Amniotic stem cell (primary cell): ENCODE measurements at places on chromosomes 1 and 21.

DNA sequence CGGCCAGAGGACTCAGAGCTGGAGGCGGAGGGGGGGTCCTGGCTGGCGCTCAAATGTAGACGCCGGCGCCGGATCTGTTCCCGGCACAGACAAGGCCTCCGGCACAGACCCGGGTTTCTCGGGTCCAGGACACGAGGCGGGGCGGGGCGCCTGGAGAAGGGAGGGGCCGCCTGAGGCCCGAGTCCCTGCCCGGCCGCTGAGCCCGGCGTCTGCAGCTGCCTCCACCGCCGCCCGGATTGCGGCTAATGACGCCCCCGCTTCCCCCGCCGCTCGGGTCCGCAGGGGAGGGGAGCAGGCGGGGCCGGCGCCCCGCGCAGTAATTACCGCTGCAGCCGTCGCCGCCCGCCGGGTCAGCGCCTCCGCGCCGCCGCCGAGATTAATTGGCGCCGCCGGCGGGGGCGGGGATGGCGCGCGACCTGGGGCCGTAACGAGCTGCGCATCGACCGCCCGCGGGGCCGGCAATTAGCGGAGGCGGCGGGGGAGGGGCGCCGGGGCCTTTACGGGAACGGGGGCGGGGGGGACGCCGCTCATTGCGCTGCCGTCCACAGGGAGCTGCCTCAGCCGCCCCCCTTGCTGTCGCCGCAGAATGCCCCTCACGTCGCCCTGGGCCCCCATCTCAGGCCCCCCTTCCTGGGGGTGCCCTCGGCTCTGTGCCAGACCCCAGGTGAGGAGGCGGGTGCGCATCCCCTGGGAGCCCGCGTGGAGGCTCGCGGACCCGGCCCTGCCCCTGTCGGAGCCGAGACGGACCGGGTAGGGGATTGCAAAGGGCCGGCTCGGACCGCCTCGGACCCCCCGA, 17.3 kb downstream of the NOC2L start:
- no peak for DNase-seq

- DNase-seq = no peak
These were observed 528.4 kb upstream of the RGS18 start for GRCh38 chr1:191629836-191630235.

GRCh38 chr1:41790351-41790750, 128.4 kb downstream of the HIVEP3 start:
- DNase-seq = no peak

- DNase-seq = no peak
These were observed 22.3 kb upstream of the CASQ2 start for GRCh38 chr1:115790846-115791245.

DNA sequence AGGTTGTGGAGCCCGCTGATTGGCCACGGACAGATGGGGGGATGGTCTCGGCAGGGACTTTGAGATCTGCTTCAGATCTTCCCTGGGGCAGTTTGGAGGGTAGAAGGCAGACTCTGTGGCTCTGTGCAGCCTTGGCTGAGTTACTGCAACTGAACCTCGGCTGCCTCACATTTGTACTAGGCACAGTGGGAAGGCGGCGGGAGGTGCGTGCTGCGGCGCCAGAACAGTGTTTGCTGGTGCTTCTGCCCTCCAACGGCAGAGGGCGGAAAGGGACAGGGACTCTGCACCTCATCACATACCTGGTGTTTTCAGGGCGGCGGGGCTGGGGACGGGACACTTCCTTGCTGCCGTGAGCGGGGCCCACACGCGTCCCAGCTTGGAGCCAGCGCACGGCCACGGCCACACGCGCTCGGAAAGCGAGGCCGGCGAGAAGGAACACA, 26.2 kb downstream of the SLC66A1 start:
- DNase-seq = no peak

- DNase-seq = no peak
These were observed 54.3 kb upstream of the IKBKE start for GRCh38 chr1:206415942-206416341.

DNA sequence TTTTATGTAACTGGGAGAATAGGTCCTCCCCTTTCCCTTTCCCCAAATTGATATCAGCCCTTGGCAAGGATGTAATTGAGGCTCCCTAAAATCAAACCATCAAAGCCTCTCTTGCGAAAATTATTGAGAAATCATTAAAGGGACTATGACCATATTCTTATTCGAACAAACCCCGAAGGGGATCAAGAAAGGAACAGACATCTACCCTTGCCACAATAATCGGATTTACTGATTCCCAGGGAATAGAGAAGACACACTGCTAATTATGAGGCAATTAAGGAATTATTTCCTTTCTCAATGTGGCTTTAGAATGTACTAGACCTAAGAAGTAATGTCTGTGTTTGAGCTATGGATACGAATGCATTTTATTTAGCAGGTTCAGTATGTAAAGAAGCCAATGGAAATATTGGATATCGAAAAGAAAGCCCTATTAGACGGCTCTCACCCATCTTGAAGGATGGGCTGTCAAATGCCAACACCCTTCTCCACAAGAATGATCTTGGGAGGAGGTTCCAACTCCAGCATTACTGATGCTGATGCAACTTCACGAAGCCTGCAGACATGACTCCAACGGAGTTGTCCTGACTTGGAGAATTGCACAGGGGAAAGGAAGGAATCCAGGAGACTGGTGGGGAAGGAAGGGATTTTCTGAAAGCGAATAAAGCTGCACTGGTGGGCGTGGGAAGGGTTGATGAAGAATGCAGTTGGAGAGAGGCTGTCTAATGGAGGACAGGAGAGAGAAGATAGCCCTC, 11.6 kb upstream of the PTPRF start:
- no peak for DNase-seq

- peak; percentile 58 for DNase-seq
These were observed 83.1 kb upstream of the HAO2 start for GRCh38 chr1:119285482-119285881.

DNA sequence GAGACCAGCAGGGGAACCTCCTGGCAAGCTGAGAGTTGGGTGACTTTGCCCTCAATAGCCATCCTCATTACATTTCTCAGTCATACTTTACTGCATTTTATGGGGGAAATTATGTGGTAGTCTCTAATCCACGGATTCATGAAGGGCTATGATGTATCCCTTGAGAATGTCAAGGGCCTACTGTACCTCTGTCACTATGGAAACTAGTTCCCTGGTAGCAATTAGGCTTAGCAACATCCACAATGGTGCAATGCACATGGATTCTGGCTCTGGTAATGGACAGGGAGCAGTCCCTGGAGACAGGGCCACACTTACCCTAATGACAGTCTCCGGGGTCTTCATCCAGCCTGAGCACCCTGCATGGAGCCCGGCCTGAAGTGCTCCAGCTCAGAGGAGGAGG, 26.5 kb downstream of the LRRN2 start:
- DNase-seq = no peak

DNA sequence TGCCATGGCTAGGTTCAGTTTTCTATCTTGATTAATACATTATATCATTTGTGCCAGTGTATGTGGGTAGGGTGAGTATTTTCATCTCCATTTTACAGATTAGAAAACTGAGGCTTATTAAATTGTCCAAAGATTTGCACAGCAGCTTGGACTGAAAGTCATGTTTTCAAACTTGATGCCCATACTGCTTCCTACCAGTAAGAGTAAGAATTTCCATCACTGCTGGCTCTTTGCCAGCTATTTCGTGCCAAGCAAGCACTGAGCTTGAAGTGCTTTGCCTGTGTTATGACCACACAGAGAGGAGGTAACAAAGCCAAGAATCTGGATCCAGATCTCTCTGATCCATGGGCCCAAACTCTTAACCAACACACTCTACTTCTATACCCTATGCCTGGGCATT, 295.0 kb downstream of the VAV3 start:
- no peak for DNase-seq

DNA sequence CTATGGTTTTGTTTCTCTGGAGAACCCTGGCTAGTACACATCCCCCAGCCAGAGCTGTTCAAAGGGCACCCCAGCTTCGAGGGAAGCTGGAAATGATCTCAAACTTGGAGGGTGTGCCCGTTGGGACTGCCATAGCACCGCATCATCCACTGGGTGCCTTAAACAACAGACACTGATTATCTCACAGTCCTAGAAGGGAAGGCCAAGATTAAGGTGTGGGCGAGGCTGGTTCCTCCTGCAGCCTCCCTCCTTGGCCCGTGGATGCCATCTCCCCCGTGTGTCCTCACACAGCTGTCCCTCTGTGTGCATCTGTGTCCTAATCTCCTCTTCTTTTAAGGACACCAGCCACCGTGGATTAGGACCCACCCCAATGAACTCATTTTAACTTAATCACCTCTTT, 4.2 kb upstream of the IBA57 start:
- no peak for DNase-seq

DNA sequence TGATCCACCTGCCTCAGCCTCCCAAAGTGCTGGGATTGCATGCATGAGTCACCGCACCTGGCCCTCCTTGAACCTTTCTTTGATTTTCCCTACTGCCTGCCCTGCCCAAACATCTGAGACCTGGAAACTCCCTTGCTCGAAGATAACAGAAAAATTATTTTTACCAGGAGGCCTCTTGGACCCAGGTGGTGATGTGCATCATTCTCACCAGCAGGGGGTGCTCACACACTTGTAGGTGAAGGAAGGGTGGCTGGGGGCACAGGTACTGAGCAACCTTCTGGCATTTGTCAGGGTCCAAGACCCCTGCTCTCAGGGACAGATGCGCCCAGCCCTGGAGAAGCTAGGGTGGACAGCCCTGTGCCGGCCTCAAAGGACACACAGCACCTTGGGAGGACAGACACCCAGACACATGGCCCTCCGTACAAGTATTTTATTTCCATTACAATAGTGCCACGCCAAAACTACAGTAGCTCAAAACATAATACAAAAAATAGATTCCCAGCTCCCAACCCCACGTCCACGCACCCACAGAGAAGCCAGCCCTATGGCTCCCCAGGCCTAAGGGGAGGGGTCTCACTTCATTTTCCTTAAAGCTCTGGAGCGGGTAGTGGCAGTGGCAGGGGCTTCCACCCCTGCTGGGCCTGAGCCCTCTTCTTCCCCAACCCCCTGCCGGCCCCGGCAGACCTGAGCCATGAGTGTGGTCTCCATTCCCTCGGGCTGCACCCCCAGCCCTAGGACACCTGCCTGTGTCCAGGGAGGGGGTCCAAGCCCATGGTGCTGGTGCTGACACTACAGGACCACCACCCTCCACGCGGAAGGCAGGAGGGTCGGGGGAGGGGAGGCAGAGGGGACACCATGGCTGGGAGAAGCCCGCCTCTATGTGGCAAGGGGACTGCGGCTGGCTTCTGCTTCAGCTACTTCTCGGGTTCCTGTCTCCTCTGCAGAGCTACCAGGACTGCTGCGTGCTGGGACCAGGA, 40.4 kb upstream of the EIF4G3 start:
- DNase-seq = no peak

- DNase-seq = no peak
These were observed 9.3 kb upstream of the PHGDH start for GRCh38 chr1:119702384-119702783.

DNA sequence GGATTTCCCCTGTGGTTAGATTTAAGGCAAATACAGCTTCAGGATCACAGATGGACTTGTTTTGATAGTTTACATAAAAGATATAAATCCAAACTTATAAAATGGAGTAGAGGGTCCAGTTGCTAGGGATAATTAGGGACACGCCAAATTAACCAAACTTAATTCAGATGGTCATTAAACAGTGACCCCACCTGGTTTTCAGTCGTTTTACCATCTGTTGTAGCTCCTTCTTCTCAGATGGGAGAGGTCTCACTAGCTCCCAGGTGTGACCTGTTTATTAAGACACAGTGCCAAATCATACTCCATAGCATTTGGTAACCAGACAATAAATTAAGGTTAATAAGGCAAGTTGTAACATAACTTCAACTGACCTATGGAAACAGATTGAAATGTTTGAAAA, 8.1 kb upstream of the GADD45A start:
- DNase-seq = no peak

- no peak for DNase-seq
These were observed 482.4 kb downstream of the OMA1 start for GRCh38 chr1:58064166-58064565.
